ENCODE measurements at places on chromosomes 12 and 14.

DNA sequence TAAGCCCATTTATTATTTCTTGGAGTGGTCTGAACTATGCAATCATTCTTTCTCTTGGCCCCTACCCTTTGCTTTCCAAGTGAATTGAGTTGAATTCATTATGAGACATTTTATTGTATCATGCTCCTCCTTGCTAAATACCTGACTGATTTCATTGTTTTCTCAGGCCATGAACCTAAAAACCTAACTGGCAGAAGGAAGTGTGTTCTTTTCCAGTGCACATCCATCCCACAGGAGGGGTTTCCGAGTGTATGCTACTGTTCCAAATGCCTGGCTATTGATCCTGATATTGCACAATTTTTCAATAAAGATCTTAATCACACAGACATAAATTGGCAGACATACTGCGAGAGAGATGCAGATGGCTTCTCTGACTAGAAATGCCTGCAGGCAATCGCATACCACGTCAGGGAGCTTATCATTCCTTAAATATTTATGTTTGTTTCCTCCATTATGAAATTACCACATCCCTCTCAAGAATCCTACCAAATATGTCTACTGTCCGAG, 162.2 kb upstream of the EGLN3 start:
- no peak for DNase-seq

- no peak for DNase-seq
Measured at GRCh38 chr14:77980475-77981321, 180.8 kb downstream of the ADCK1 start.

- no peak for DNase-seq
Measured at GRCh38 chr12:58301730-58302122, 360.4 kb downstream of the ATP23 start.

DNA sequence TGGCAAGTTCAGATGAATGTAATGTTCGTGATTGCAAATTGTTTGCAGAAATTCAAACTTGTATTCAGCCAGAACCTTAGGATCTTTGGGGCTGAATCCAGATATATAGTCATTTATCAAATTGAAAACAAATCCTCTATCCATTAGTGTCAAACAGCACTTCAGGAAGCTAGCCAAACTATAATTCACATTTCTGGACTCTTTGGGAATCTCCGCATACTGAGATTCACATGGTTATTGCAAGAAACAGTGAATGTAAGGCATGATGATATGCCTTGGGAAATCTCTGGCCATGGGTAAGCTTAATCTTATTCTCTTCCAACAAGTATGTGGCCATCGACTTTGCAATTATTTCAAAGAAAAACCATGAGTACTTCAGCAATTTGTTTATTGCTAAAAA, 98.5 kb downstream of the KLHL28 start:
- no peak for DNase-seq

GRCh38 chr12:124556896-124557501, 10.4 kb downstream of the NCOR2 start:
- no peak for DNase-seq

GRCh38 chr14:51039252-51039651, 55.7 kb downstream of the TRIM9 start:
- DNase-seq, result no peak

GRCh38 chr12:38904537-38905479, 583 bp downstream of the CPNE8 start:
- peak; percentile 71 for DNase-seq

GRCh38 chr12:48687592-48687991, 5.6 kb upstream of the KANSL2 start:
- no peak for DNase-seq

GRCh38 chr14:45150386-45150890, 14.7 kb downstream of the FANCM start:
- no peak for DNase-seq

DNA sequence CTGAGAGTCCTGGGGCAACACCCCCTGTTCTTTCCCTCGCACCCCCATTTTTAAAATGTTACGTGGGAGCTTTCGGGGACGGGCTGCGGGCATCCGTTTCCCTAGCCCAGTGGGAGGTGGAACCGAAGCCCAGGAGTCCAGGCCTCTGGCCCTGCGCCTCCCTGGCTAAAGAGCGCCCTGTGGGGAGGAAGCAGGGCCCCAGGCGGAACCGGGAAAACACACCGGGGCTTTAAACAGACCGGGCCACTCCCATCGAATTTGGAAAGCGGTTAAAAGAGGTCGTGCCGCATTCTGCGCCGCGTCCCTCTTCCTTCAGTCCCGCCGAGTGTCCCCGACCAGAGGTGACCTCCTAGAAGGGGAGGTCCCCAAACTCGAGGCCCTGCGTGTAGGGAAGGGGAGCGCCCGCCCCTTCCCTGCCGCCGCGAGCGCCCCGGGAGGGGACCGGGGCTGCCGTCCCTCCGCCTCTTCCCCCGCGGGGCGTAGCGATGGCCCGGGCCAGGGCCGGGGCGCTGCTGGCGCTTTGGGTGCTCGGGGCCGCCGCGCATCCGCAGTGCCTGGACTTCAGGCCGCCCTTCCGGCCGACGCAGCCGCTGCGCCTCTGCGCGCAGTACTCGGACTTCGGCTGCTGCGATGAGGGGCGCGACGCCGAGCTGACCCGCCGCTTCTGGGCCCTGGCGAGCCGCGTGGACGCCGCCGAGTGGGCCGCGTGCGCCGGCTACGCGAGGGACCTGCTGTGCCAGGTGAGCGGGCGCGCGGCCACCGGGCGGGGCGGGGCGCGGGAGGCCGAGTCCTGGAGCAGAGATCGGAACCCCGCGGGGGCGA, at the start of gene HHIPL1:
Gene HHIPL1, plus strand, starts transcription at position 407 of the 822 bp plus-strand sequence. Its CDS starts 79 bp downstream, at position 486.
- DNase-seq, result no peak

- no peak for DNase-seq
Measured at GRCh38 chr14:68261092-68261842, 441.7 kb downstream of the RAD51B start.
